Gastrocnemius medialis (tissue), 4 donors: ENCODE measurements at places on chromosomes 11 and 22. TPM values are rescaled to one million over a fixed set of nuclear protein-coding genes. Genes with fewer than 3 reads are reported as not detected.

GRCh38 chr22:39450258-39450955 lies 6.4 kb upstream of the MGAT3 start:
- no peak for DNase-seq

The OSM gene
- total RNA-seq: 0.53 TPM

GRCh38 chr11:82373781-82374542 lies 359.7 kb downstream of the FAM181B start:
- DNase-seq: no peak

GRCh38 chr22:17845327-17845726 lies 71.1 kb upstream of the BID start:
- no peak for DNase-seq

GRCh38 chr11:9957072-9957471 lies 293.2 kb downstream of the SWAP70 start:
- no peak for DNase-seq

The OR2AT4 gene
- total RNA-seq: not detected

The TXNRD2 gene
- total RNA-seq: 16.9 TPM

The ACTN3 gene
- 1.2 TPM for total RNA-seq
